ENCODE measurements at places on chromosomes 11 and 22. TPM values are rescaled to one million over a fixed set of nuclear protein-coding genes. Genes with fewer than 3 reads are reported as not detected.

The OR51B5 gene
- total RNA-seq = not detected

The LGR4 gene
- total RNA-seq = 0.09 TPM

The GDPD4 gene
- total RNA-seq = not detected

The EML3 gene
- total RNA-seq = 115 TPM

The HORMAD2 gene
- not detected for total RNA-seq

The TMEM135 gene
- 24.7 TPM for total RNA-seq

The HTR3A gene
- not detected for total RNA-seq

The TMEM41B gene
- 23.0 TPM for total RNA-seq

- no peak for DNase-seq
These were observed 13.1 kb downstream of the ZBED5 start for GRCh38 chr11:10844796-10845195.

GRCh38 chr22:29563652-29564460 lies 10.3 kb upstream of the THOC5 start:
- no peak for DNase-seq

GRCh38 chr22:45696227-45696626 lies 24.6 kb downstream of the ATXN10 start:
- no peak for DNase-seq

DNA sequence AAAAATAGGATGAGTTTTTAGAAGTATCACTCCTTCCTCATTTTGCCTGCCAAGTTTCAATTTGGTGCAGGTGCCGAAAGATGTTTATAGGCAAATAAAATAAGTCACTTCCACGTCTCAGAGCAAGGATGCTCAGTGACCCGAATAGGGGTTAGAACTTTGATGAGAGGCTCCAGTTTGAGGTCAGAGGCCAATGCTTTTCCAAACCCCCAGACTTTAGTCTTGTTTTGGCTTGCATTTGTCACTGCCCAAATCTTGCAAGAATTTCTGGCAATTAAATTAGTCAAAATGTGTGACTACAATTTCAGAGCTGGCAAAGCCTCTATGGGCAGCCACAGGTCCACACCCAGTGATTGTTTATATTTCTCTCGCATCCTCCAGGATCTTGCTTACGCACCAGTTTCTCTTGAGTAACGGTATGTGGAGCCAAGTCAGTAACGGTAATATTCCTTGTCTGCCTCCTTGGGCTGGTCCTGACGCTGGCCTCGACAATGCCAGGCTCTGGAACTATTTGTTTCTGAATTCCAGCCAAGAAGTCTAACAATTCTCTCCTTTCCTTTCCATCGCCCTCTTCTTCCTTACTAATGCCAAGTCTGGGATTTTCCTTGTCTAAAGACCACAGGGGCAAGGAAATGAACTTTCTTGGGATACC lies 9.9 kb upstream of the NUP160 start:
- DNase-seq = no peak

DNA sequence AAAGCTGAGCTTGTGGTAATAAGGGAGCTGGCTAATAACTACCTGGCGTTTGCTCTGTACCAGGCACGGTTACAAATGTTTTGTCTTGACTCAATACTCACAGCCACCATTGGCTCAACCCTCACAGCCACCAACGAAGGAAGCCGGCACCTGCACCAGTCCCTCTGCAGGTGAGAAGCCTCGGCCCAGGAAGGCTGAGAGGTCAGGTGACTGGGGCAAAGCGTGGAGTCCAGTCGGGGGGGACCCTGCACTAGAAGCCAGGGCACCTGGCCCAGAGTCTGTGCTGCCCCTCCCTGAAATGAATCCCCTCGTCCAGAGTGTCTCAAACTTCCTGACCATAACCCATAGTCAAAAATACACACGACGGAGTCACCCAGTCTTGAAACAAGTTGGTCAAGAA lies 90.1 kb downstream of the PHF21B start:
- DNase-seq = no peak

DNA sequence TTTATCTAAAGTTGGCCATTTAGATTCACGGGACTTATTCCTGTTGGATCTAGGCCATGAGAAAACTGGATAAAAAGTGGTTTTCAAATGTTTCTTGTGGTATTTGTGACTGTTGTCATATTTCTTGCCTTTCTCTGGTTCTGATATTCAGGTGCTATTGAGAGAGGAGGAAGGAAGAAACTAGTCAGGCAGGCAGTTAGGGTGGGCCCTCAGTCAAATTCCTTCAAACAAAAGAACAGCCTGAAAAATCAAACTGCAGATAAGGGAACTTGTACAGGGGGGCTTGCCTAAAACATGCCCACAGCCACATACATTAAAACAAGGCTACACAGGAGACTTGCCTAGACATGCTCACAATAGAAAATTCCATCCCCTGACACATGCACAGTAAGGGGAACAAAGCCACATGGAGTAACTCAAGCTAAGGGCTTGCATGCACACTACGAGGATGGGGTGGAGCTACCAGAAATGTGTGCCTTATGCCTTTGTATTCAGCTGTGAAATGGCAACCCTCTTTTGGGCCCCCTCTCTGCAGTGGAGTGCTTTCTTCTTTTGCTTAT lies 18.2 kb downstream of the NCR3LG1 start:
- no peak for DNase-seq

GRCh38 chr11:123413636-123414035 lies 16.4 kb upstream of the GRAMD1B start:
- no peak for DNase-seq

GRCh38 chr22:49334976-49335375 lies 492.7 kb downstream of the BRD1 start:
- no peak for DNase-seq

- no peak for DNase-seq
These were observed 67.3 kb upstream of the KCNQ1OT1 start for GRCh38 chr11:2767071-2767470.

DNA sequence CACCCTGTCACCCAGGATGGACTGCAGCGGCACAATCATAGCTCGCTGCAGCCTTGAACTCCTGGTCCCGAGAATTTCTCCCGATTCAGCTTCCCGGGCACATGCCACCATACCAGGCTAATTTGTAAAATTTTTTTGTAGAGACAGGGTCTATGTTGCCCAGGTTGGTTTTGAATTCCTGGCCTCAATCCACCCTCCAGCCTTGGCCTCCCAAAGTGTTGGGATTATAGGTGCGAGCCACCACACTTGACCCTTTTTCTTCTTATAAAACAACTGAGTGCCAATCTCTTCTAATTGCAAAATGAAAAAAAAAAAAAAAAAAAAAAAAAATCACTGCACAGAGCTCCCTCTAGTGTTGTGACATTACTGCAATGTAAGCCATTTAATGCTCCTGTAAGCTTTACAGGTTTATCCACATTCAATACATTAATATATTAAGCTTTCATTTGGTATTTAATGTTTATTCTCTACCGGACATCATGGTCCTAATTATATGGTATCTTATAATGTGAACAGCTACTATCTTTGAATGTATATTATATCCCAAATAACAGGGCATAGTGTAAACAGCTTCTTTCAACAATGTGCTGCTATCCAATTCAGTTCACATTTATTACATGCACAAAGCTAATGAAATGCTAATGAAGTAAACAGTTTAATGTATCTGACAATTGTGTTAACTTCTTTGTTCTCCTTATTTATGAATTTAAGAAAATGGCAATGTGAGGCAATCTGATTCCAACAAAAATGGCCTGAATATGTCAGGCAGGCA lies 44.6 kb downstream of the COPB1 start:
- DNase-seq = no peak

DNA sequence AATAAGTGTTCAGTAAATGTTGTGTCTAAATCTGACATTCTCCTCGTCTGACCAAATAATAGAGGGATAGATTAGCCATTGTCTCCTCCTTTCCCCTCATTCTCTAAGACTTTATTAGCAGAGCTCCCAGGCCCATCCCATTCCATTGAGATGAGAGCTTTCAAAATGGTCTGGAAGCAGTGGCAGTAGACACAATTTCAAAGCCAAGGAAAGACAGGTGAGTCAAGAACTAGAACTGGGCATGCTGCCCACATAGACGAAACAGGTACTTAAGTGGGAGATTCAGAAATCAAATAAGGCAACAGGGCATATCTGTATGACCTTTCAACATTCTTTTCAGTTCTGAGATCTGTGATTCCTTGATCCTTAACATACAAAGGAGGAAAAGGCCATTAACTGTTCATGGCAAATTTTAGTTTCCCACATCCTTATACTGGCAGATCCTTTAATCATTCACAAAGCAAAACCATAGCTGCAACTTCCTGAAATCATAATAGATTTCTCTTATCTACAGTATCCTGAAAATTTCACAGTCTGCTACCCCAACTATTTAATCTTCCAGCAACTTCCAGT lies 96.6 kb upstream of the KCNA4 start:
- DNase-seq = no peak

DNA sequence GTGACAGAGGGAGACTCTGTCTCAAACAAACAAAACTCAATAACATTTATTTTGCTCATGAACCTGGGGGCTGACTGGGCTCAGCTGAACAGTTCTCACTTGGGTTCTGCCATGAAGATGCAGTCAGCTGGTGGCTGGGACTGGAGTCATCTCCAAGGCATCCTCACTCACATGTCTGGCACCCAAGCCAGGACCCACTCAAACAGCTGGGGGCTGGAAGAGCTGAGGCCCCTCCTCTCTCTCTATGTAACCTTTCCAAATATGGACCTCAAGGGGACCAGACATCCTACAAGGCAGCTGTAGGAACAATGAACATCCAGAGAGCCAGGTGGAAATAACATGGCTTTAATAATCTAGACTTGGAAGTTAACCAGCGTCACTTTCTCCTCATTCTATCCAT lies 16.8 kb downstream of the HSPA8 start:
- DNase-seq = no peak

GRCh38 chr11:33324302-33324985 lies 67.3 kb downstream of the HIPK3 start:
- DNase-seq = no peak

DNA sequence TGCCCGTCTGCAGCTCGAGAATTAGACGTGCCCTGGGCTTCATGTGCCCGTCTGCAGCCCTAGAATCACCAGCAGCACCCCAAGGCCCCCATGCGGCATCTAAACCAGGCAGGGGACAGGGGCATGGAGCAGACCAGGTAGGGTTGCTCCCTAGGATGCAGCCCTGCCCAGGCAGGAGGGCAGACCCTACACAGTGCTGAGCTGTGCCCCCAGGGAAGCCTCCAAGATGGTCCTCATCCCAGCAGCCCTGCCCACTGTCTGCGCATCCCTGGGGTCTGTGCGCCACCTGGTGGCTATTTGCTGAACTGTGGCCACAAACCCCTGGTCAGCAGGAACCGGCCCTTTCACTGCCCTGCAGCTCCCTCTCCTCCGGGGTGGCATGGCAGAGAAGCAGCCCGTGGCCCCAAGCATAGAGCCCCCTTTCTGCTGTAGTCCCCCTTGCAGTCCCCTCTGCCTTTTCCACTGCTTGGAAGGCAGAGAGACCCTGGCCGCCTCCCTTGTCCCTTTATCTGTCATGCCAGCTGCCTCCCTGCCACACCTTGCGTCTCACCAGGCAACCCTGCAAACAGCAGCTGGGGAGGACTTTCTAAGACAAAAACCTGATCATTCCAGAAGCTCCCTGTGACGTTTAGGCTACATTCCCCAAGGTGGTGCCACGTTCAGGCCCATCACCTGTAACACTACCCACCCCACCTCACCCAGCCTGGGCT lies 86.6 kb downstream of the KCNQ1 start:
- DNase-seq = peak; percentile 78

DNA sequence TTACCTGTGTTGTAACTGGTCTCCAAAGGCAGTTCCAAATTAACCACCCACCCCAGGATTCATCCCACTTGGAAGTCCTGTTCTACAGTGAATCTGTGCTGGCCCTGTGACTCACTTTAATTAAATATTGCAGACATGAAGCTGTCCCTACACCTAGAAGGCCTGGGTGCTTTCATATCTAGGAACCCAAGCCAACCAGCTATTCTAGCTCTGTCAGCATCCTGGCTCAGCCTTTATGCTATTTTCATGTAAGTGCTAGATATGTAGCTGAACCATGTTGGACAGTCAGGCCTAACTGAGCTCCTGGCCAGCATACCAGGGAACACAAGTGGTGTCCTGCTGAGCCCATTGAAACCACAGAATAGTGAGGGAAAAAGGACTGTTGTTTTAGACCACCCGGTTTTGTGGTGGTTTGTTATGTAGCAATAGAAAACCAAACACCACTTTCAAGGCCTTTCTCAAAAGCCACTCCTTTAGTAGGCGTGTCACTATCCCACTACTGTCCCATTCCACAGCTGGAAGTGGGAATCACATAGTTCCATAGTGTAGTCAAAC lies 30.3 kb downstream of the CNTF start:
- DNase-seq = no peak

DNA sequence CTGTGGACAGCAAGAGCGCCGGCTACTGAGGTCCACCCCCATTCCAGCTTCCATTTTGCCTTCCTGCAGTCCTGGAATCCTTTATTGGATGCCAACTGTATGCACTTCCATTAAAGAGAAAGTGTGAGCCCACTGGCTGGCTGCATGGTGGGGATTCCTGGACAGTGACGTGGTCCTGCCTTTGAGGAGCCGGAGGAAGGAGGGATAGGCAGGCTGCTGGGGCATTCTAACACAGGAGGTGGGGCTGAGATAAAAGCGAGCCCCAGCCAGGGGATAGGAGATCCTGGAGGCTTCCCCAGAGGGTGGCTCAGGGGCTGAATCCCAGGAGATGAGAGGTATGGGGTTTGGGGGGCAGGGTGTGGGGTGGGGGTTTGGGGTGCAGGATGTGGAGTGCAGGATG lies 984.7 kb downstream of the BRD1 start:
- no peak for DNase-seq

GRCh38 chr11:131618201-131618600 lies 247.8 kb downstream of the NTM start:
- DNase-seq = no peak

DNA sequence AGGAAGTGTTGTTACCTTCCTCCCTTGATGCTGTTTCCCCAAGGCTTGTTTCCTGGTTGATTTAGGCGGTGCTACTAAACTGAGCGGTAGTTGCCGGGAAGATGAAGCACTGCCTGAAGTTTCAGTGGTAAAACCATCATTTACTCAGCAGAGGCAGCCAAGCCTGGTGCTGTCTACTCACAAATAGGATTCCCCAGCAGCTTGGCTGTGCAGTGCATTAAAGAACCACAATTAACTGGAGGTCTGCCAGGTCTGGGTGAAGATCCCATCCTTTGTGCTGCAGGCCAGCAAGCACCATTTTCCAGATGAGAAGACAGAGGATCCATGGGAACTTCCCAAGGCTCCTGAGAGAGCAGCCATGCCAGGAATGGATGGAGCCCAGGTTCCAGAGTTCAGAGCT lies 231.9 kb upstream of the E2F8 start:
- no peak for DNase-seq

- no peak for DNase-seq
These were observed 48.8 kb downstream of the ARHGAP32 start for GRCh38 chr11:129143335-129143734.

All from activated CD8-positive, alpha-beta T cell treated with anti-CD3 and anti-CD28 coated beads for 36 hours (primary cell).